ENCODE measurements at places on chromosomes 4 and X. TPM values are rescaled to one million over a fixed set of nuclear protein-coding genes. Genes with fewer than 3 reads are reported as not detected.

GRCh38 chr4:138800421-138800820 lies 215.2 kb upstream of the NOCT start:
- no peak for DNase-seq
- H3K4me3 ChIP-seq: no peak overlapping the region
- H3K27me3 ChIP-seq: no peaks in the 10 kb centered on the region
- H3K36me3 ChIP-seq: no peaks in the 10 kb centered on the region
- no peak overlapping the region for H3K27ac ChIP-seq
- H3K4me1 ChIP-seq: peaks cover 14% of the 10 kb centered on the region

- H3K27ac ChIP-seq: no peak overlapping the region
- no peaks in the 10 kb centered on the region for H3K4me1 ChIP-seq
- no peak overlapping the region for H3K4me3 ChIP-seq
- H3K27me3 ChIP-seq: peaks cover 6% of the 10 kb centered on the region
Observed at GRCh38 chr4:57344296-57344695, 234.1 kb upstream of the IGFBP7 start.

Gene CFAP299
- total RNA-seq: 0.93 TPM

Gene PDCL2
- not detected for total RNA-seq

DNA sequence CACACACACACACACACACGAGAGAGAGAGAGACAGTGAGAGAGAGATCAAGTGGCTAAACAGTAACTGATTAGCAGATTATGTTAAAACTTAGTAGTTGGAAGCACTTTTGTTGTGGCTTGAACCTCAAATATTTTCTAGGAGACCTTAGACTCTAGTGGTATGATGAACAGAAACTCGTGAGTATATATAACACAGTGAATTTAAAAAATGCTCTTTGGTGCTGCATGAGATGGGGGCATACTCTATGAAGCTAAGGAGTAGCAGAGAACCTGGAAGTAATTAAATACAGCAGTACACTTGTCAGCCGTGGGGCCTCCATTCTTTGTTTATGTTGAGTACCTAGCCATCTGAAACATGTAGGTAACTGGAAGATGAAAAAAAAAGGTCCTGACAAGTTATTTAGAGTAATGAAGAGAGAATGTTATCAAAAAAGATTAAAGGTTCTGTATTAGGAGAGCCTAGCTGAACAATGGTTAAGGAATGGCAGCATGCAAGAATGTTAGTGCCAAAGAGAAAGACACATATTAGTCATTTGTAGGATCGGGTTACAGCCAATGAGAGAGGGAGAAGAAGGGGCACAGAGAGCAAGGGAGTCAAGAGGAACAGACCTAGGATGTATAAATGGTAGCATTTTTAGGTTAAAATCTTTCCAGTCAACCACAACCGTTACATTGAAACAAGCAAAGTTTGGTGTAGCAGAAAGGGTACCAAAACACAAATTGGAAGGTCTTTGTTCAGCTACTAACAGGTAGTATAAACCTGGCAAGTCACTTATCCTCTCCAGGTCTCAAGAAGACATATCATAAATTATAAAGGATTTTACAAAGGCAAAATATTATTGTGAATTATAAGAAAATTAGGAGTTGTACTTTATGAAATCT lies 316.7 kb upstream of the DIPK2B start:
- no peaks in the 10 kb centered on the region for H3K36me3 ChIP-seq
- H3K4me1 ChIP-seq: peaks cover 5% of the 10 kb centered on the region
- no peak for DNase-seq
- H3K4me3 ChIP-seq: no peak overlapping the region
- H3K27ac ChIP-seq: peak overlapping the region; percentile 9
- H3K27me3 ChIP-seq: no peaks in the 10 kb centered on the region

Gene SSX5
- not detected for total RNA-seq

GRCh38 chrX:134542485-134542884 lies 82.5 kb downstream of the HPRT1 start:
- no peak overlapping the region for H3K4me3 ChIP-seq
- peaks cover 3% of the 10 kb centered on the region for H3K36me3 ChIP-seq
- peaks cover 17% of the 10 kb centered on the region for H3K4me1 ChIP-seq
- H3K27ac ChIP-seq: peak overlapping the region; percentile 87

DNA sequence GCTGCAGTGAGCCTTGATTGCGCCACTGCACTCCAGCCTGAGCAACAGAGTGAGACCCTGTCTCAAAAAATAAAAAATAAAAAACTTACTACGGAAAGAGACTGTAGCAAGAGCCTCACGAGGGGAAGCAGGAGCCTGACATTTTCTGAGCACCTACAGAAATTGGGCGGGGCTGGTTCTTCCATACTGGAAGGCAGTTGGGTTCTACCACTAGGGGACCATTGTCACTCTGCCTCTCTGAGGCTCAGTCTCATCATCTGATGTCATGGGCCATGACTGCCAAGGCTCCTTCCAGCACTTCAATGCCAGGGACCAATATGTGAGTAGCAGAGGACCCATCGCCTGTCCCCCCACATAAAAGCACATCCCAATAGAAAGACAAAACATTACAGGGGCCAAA lies 8.2 kb downstream of the SH3KBP1 start:
- H3K4me1 ChIP-seq: no peaks in the 10 kb centered on the region
- peaks cover 2% of the 10 kb centered on the region for H3K27me3 ChIP-seq
- H3K4me3 ChIP-seq: no peak overlapping the region
- DNase-seq: no peak

DNA sequence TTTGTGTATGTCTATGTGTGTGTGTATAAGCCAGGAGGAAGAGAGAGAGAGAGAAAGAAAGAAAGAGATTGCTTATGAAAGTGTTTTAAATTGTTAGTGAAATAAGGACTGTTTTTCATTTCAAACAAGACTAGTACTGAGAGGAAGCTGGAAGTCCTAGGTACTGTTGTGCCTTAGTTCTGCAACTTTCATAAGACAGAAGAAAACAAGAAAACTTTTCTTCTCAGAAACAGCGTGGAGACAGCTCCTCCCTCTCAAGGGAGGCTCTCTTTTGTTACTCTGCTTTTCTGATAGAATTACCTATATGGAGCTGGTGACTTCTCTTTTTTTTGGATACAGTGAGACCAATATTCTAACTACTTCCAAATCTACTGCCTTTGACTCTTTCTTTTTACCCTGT lies 62.5 kb downstream of the BANK1 start:
- no peaks in the 10 kb centered on the region for H3K36me3 ChIP-seq
- H3K27ac ChIP-seq: no peak overlapping the region
- H3K4me3 ChIP-seq: no peak overlapping the region
- H3K4me1 ChIP-seq: no peaks in the 10 kb centered on the region
- no peak for DNase-seq

- H3K4me3 ChIP-seq: no peak overlapping the region
- H3K27me3 ChIP-seq: no peaks in the 10 kb centered on the region
- H3K27ac ChIP-seq: no peak overlapping the region
- H3K36me3 ChIP-seq: peaks cover 21% of the 10 kb centered on the region
- H3K4me1 ChIP-seq: peaks cover 6% of the 10 kb centered on the region
- DNase-seq: no peak
Observed at GRCh38 chr4:185638093-185638492, 102.8 kb upstream of the PDLIM3 start.

DNA sequence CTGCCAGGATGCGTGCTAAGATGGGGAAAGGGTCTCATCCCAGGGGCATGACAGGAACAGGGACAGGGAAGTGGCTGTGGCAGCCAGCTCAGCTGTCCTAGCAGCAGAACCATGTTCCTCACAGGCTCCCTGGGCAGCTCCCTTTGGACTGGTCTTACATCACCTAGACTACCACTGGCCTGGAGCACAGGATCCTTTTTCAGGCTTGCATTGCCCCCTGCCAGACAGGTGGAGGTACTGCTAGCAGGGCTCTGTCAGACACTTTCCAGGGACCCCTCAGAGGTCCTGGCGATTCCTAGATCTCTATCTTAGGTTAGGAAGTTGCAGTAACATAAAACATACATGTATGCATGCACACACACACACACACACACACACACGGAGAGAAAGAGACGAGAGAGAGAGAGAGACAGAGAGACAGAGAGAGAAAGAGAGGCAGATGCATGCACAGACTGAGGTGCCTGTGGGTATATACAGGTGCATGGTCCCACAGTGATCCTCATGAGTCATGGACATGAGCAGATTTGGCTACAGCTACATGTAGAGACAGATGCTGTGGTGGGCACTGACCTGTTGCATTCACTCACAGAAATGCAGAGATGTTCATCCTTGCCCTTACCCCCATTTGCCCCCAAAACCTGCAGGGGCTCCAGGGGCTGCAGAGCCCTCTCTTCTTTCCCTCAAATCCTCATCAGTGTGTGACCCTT lies 63.6 kb downstream of the STARD8 start:
- no peaks in the 10 kb centered on the region for H3K27me3 ChIP-seq
- peak; percentile 45 for DNase-seq
- H3K36me3 ChIP-seq: no peaks in the 10 kb centered on the region

- no peak overlapping the region for H3K4me3 ChIP-seq
- H3K27me3 ChIP-seq: no peaks in the 10 kb centered on the region
- no peak overlapping the region for H3K27ac ChIP-seq
- H3K36me3 ChIP-seq: no peaks in the 10 kb centered on the region
- H3K4me1 ChIP-seq: no peaks in the 10 kb centered on the region
Observed at GRCh38 chr4:61783050-61783449, 582.9 kb downstream of the ADGRL3 start.

DNA sequence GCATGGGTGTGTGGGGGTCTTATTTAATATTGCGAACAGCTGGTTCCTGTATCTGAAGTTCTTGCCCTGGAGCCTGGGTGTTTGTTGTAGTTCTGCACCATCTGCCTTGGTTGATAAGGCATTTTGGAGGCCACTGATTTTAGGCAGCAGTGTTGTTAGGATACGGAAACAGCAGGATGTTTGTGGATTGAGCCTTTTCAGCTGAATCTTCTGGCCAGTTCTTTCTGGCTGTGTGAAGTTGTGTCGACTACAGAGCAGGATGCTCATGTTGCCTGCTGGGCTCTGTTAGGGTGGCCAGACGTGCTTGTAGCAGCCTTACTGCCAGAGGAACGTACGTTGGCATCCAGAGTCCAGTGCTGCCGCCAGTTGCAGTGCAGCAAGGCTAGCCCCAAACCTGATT lies 134.2 kb downstream of the PTTG2 start:
- peaks cover 11% of the 10 kb centered on the region for H3K36me3 ChIP-seq
- no peak overlapping the region for H3K4me3 ChIP-seq
- peaks cover 10% of the 10 kb centered on the region for H3K4me1 ChIP-seq
- H3K27ac ChIP-seq: no peak overlapping the region

- H3K36me3 ChIP-seq: no peaks in the 10 kb centered on the region
- H3K4me1 ChIP-seq: no peaks in the 10 kb centered on the region
- H3K4me3 ChIP-seq: no peak overlapping the region
- DNase-seq: no peak
- H3K27me3 ChIP-seq: no peaks in the 10 kb centered on the region
Observed at GRCh38 chr4:11073621-11074051, 355.1 kb downstream of the HS3ST1 start.

DNA sequence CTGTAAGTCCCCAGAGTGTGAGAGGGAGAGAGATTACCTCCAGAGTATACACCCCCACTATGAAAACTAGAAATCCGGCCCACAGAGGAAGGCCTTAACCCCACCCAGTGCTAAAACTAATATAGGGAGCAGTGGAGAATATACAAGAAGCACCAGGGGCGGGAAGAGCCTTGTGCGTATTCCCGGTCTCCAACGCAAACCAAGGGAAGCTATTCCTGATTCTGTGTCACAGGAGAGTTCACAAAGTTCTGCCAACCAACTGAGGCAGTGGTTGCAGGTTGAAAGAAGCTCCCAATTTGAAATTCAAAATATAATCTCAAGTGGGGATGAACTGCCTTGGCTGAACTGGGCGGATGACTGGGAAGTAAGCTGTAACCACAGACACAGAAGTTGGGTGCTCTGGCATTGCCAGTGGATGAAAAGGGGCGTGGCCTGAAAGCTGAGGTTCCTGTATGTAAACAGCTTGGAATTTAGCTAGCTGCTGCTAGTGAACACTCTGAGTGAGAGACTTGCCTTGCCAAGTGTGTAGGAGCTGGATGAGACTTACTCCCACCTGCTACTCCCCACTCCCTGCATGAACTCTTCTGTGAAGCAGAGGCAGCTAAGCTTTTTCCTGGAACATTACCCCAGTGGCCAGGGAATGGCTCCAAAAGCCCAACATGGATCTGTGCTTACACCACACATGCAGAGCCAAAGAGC lies 32.7 kb downstream of the ELF2 start:
- no peak for DNase-seq
- peaks cover 16% of the 10 kb centered on the region for H3K36me3 ChIP-seq
- H3K27me3 ChIP-seq: no peaks in the 10 kb centered on the region
- no peak overlapping the region for H3K4me3 ChIP-seq

DNA sequence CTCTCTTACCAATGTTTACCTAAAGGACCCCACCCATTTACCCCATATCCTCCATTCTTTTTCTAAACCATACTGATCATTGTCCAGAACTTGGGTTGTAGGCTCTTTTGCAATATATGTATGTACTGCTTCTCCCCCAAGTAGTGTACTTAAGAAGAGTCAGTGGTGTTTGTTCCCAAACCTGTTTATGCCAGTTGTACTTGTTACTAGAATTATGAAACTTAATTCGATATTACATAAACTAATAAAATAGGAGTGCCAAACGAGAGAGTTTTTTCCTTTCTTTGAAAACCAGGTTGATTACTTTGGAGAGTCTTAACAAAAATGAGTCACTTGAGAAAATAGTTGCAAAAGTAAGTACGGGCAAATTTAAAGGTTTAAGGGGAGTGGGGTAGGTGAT lies 96.3 kb downstream of the GEMIN8 start:
- DNase-seq: no peak
- H3K4me1 ChIP-seq: peaks cover 1% of the 10 kb centered on the region
- no peak overlapping the region for H3K27ac ChIP-seq
- H3K27me3 ChIP-seq: no peaks in the 10 kb centered on the region
- no peak overlapping the region for H3K4me3 ChIP-seq

Gene ADH1A
- 5.6 TPM for total RNA-seq

GRCh38 chr4:20281453-20281852 lies 29.7 kb downstream of the SLIT2 start:
- DNase-seq: no peak
- H3K4me3 ChIP-seq: no peak overlapping the region
- no peak overlapping the region for H3K27ac ChIP-seq
- H3K36me3 ChIP-seq: no peaks in the 10 kb centered on the region
- peaks cover 5% of the 10 kb centered on the region for H3K4me1 ChIP-seq
- no peaks in the 10 kb centered on the region for H3K27me3 ChIP-seq

- H3K4me1 ChIP-seq: no peaks in the 10 kb centered on the region
- no peak for DNase-seq
- no peaks in the 10 kb centered on the region for H3K27me3 ChIP-seq
- H3K36me3 ChIP-seq: no peaks in the 10 kb centered on the region
Observed at GRCh38 chr4:16952462-16952871, 54.0 kb upstream of the LDB2 start.

DNA sequence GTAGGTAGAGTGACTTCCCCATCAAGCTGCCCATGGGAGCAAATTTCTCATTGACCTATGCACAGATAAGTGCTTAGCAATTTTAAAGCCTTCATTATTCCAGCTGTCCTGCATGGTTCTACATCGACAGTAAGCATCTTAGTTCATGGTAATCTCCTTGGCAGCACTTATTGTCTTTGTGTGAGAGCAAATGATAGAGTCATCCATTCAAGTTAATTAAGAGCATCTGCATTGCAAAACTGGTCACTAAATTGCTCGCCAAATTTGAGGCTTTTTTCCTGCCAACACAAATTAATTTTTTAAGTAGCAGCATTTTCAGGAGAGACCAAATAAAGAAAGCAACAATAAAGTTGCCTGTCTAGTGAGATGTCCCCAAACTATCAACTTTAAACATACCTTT lies 76.7 kb downstream of the SH3BGRL start:
- H3K27me3 ChIP-seq: no peaks in the 10 kb centered on the region
- H3K4me3 ChIP-seq: no peak overlapping the region
- no peaks in the 10 kb centered on the region for H3K4me1 ChIP-seq
- H3K27ac ChIP-seq: no peak overlapping the region
- DNase-seq: no peak
